ENCODE measurements at places on chromosomes 5 and 9. TPM values are rescaled to one million over a fixed set of nuclear protein-coding genes. Genes with fewer than 3 reads are reported as not detected.

GRCh38 chr5:14258840-14259239, 115.7 kb downstream of the TRIO start:
- no peak for DNase-seq

DNA sequence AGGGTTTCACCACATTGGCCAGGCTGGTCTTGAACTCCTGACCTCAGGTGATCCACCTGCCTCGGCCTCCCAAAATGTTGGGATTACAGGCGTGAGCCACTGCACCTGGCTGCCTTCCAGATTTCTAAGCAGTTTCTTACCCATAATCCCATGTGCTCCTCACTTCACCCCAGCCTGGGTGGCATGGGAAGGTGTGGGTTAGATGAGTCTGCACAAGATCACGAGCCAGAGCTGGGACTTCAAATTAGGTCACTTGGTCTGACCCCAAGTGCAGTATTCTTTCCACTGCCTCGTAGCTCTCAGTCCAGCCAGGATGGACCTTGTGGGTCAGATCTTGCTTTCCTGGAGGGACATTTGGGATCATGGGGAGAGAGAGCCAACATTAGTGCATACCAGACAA, 37.5 kb upstream of the STRBP start:
- no peak for DNase-seq

- no peak for DNase-seq
These were observed 954.7 kb upstream of the ARRDC3 start for GRCh38 chr5:92337772-92338234.

GRCh38 chr5:421287-421880, 21.6 kb upstream of the EXOC3 start:
- no peak for DNase-seq

DNA sequence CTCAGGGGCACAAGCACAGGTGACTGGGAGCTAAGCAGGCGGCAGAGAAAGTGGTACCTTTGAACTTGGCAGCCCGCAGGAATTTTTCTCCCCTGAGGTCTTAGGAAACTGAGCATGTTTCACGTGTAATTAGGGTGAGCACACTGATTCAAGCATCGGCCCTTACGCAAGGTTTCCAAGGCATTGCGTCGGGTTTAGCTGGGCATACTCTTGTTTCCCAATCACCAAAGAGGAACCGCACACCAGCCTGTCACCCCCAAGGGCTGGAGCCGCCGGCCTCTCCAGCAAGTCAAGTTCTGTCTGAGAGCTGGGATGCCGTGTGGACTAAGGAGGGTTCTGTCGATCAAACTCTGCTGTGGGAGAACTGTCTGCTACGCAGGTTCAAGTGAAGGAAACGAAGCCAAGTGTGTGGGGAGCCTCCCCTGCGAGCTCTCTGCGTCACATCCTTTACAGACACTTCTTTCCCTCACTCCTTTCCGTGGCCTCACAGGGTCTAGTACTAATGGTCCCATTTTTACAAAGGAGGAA, 53.0 kb downstream of the ERGIC1 start:
- no peak for DNase-seq

DNA sequence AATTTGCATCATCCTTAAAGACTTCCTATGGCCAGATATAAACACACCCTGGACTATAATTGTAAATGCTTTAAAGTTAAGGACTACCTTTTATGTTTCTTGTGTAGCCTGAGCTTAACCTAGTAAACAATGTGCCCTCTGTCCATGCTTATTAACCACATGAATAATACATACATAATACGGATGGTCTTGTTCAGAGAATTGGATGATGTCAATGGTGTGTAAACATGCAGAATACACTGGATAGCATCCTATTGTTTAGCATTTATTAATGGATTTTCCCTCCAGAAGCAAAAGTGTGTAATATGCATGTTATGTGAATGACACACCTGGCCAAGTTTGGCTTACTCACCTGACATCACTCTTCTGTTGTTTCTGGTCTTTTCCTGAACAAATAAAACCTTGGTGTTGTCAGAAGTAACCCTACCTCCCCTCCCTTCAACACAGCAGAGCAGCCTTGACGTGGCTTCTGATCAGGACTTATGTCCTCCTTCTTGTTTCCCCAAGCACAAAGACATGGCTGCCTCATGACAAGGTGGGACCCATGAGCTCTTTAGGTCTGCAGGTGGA, 517.9 kb downstream of the MTRR start:
- no peak for DNase-seq

DNA sequence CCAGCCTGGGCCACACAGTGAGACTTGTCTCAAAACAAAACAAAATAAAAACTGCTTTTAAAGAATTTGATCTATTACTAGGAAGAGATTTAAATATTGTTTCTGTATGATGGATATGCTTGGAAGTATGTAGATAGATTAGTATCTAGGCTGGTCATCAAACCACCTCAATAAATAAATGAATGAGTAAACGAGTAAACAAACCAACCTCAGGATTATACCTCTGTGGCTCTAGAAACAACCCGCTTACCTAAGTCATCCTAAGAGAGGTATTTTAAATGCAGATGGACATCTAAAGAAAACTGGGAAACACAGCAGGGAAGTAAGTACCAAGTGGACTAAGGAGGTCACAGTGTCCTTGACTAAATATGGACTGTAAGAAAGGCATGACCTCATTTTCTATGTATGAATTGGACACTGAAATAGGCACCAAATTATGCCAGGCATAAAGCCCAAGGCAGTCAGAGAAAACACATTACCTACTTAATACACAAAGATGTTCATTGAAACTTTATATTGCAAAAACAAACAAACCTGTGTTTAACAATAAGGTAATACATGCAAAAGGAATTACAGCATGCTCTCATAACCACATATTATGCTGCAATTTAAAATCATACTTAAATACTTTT, 7.3 kb downstream of the ANKH start:
- DNase-seq = no peak

DNA sequence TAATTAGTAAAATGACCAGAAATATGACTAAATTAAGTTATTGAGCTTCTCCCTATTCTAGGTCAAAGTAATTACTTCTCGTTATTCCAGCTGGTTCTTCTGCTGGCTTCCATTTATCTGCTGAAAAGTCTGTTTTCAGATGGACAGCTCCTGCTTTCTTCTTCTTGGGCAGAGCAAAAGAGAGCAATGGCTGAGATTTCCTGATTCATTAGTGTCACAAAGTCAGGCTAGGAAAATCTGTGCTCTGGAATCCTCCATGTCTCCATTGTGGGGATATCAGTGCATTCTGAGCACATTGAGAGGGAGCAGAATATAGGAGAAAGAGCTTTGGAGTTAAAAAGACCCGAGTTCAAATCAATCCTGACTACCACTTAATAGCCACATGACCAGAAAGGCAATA, 33.7 kb upstream of the NRG2 start:
- DNase-seq = no peak

- DNase-seq = no peak
These were observed 64.6 kb downstream of the RGS3 start for GRCh38 chr9:113528088-113528487.

DNA sequence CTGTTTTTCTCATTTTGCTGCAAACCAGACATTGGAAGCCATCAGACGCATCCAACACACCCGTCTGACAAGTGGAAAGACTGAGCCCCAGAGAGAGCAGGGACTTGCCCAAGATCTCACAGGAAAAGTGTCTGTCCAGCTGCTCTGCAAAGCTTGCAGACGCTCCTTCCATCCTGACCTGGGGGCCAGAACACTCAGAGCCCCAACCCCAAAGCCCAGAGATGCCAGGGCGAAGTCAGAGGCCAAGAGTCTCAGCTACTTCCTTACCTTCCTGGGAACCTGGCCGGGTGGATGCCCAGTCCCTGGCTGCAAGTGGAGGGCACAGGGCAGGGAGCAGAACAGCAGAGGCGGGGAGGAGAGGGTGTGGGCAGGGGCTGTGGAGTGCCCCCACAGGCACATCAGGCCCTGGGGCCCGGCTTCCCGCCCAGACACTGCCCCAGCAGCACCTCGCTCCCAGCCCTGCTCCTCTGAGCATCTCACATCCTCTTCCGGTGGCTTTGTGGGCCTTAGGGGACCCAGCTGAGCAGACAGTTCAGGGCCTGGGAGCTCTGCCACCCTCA, 9.7 kb upstream of the RALGDS start:
- no peak for DNase-seq

DNA sequence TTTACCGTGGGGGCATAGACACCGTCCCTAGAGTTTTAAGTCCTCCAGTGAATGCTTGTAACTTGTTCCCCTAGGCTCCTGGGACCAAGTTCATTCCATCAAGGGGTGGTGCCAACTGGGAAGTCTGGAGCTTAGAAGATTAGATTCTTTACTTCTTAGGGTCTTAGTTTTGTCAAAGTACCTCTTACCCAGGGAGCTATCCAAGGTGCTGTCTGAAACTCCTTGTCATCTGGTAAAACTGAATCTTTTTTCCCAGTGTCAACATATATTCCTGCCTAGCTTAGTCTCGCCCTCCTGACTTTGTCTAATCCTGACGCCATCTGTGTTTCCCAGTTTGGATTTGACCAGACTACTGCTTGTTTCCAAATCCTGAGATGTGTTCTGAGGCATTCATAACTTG, 41.6 kb downstream of the MAMDC2 start:
- no peak for DNase-seq

DNA sequence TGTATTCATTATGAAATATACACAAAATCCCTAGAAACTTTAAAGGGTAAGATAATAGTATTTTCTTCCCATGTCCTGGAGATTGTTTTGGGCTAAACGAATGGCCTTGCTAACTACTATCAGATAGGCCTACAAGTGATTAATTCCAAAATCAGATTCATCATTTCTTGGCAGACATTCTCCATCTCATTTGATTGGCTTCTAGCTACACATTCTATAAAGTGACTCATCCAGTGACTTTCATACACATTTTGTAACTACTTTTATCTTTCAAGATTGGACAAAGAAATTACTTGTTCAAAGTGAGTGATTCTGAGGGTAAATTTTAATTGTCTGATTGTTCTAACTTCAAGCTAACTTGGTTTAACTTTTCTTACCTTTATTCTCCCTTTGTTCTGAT, 93.3 kb downstream of the RAPGEF6 start:
- DNase-seq = no peak

- no peak for DNase-seq
These were observed 669.5 kb downstream of the SLCO4C1 start for GRCh38 chr5:101626572-101626971.

DNA sequence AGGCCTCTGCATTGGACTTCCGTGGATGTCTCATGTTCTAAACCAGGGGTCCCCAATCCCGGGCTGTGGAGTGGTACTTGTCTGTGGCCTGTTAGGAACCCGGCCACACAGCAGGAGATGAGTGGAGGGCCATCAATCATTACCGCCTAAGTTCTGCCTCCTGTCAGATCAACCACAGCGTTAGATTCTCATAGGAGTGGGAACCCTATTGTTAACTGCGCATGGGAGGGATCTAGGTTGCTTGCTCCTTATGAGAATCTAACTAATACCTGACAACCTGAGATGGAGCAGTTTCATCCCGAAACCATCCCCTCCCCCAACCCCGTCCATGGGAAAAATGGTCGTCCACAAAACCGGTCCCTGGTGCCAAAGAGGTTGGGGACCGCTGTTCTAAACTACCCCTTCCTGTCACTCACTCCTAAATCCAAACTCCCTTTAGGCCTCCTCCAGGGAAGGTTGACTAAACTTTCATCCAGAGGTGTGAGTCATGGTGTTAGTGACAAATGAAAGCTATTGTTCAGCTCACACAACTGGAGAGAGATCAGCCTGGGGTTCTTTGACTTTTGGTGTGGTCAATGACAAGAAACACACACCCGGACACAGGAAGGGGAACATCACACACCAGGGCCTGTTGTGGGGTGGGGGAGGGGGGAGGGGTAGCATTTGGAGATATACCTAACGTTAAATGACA, 9.5 kb downstream of the KCNV2 start:
- no peak for DNase-seq

DNA sequence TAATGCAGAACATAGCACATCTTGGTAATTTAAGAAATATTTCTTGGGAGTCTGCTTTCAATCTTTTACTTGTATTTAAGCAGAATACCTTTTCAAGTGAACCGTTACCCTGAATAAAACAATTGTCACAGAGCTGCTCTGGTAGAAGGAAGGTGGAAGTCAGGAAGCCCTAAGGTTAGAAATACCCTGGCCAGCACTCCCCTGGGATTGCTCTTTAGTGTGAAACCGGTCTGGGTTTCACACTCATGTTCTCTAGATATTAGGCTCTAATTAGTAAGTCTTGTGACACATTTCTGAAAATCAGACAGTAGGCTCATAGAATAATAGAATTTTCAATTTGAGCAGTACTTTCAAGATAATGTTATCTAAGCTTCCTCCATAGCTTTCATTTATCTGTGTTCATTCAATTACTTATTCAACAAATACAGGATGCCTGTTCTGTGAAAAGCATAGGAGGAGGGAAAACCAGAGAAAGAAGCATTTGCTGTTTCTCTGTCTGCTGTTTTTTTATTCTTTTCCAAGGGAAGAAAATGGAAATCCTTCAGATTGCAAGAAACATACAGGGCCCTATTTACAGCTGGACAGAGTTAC, 825.5 kb downstream of the TLR4 start:
- DNase-seq = no peak

GRCh38 chr5:162497455-162497854, 429.9 kb downstream of the GABRG2 start:
- DNase-seq = no peak

DNA sequence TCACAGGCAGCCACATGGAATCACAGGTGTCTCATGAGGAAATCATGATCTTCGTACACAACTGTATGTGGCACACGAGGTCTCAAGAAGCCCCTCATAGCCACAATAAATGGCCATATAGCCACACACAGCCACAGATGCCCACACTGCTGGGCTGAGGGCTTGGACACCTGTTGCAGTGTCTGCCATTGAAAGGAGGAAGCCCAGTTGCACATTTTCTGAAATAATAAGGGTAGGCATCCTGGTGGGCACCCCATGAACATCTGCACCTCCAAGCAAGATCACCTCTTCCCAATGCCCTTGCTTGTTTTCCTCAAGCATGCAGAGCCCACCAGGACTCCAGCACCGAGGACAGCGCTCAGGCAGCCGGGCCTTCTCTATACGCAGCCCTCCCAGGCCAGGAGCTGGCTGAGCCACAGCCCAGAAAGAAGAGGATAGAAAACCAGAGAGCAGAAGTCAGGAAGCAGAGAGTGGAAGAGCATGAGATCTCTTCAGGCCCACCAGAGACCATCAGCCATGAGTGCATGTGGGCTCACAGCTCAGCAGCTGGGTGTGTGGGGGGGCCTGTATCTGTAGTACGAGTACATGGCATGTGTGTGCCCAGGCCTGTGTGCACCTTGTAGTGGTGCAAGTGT, 1.0 kb upstream of the ACSL6 start:
- peak; percentile 20 for DNase-seq

DNA sequence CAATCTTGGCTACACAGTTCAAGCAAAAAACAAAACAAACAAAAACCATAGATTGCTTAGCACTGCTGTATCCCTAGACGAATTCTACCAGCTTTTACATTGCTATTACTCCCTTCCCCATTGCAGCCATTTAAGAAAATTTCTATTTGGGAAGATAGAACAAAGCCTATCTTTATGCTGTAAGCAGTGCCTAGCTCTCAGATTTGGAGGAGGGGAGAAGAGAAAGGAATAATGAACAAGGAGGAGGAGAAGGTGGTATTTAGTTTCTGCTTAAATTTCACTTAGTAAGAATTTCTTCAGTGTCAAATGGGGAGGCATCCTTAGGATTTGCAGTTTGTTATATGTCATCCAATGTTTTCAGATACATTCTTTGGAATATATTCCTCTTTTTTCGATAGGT, 16.2 kb upstream of the TLE1 start:
- no peak for DNase-seq

SLC1A3 gene
- not detected for total RNA-seq

FAM120A gene
- total RNA-seq = 79.5 TPM

TAF11L4 gene
- total RNA-seq = not detected

ZBED3 gene
- total RNA-seq = 7.1 TPM

ACOT12 gene
- not detected for total RNA-seq

LURAP1L gene
- total RNA-seq = 10.8 TPM

SPINK4 gene
- not detected for total RNA-seq

ZNF169 gene
- 4.8 TPM for total RNA-seq

FUT7 gene
- not detected for total RNA-seq

Data from glomerular endothelial cell (primary cell).